ENCODE measurements at places on chromosomes 2 and 18.

- DNase-seq = no peak
These were observed 11.1 kb upstream of the MOCOS start for GRCh38 chr18:36176177-36176584.

DNA sequence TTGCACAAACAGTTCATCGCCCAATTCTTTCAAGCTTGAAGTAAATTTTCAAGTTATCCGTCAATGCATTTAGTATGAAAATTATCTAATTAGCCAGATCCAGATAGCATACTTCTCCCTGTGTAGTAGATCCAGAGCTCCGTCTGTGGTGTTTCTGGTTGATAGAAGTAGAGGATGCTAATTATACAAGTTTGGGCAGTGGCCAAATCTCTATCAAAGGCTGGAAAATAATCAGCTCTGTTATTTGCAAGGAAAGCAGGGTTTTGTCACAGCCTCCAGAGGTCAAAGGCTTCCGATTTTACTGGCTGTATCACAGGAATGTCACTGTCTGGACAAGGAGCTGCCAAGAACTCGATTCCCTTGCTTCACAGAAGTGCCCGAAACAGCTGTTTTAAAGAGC lies 28.6 kb downstream of the LRRC30 start:
- DNase-seq = no peak

GRCh38 chr2:228839421-228839876 lies 431.6 kb downstream of the PID1 start:
- no peak for DNase-seq

GRCh38 chr2:127407091-127407490 lies 11.1 kb upstream of the PROC start:
- no peak for DNase-seq

DNA sequence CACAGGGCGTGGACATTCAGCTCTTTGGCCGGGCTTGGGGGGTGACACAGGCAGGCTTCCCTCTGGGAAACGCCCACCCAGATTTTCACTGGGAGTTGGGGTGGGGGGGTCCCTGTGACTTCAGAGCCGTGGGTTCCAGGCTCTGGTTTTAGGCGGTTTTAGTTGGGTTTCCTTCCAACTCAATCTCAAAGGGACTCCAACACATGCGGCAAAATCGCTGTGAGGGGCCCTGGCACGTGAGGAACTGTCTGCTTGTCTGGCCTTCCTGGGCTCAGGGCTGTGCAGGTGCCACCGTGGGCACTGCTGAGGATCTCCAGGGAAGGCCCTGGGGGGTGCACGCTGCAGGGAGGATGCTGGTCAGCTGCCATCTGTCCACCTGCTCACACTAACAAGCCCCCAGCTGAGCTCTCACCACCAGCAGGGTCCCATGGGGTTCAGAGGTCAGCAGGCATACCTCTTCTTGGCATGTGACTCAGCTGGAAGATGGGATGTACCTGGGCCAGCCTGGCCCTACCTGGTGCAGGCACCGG lies 11.7 kb downstream of the HS6ST1 start:
- DNase-seq = no peak

GRCh38 chr18:3924455-3924854 lies 474.5 kb downstream of the TGIF1 start:
- DNase-seq = no peak

DNA sequence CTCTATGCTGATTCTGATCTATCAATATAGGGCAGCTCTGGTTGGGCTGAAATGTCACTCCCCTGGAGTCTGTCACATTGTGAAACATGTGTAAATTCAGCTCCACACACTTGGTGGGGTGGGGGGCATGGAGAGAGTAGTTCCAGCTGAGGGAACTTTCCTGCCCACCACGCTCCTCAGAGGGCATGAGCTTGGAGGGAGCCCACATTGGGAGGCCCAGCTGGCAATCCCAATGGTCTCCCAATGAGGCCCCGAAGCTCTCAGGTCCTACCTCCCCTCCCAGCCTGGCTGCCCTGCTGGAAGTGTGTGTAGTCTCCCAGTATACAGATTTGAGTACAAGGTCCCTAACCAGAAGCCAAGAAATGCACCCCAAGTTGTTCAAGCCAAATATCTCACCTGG lies 31.5 kb downstream of the GYPC start:
- DNase-seq = no peak

DNA sequence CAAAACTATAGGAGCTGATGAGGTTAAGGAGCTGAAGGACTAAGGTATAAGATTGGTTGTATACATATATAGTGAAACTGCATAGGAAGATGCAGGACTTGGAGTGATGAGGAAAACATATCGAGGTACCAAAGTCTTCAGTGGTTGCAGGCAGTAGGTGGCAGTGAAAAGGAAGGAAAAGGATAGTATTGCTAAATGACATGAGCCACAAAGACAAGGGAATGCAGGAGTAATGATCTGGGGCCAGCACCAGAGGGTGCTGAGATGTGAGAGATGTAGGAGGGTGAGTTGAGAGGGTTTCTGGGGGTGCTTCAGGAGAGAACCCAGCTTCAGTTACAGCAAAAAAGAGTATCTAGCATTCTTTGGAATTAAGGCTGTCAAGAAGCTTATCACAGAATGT lies 172.2 kb upstream of the MYO3B start:
- DNase-seq = no peak

GRCh38 chr2:130963849-130964793 lies 127.4 kb downstream of the ARHGEF4 start:
- no peak for DNase-seq

GRCh38 chr2:190182071-190182524 lies 119.6 kb upstream of the MSTN start:
- no peak for DNase-seq

- DNase-seq = no peak
These were observed 37.8 kb upstream of the FZD5 start for GRCh38 chr2:207807516-207807915.

DNA sequence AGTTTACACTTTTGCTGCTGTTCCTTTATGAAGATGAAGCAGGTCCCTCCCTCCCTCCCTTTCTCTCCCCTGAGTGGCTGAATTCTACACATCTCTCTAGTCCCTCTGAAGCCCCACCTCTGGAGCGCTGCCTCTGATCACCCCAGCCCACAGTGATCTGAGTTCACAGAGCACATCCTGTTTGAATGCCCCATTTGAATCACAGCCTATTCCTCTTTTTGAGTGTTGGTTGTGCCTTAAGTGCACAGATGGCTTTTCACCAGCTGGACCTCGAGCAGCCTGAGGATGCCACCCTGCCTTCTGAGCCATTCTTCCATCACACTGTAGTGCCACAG lies 87.1 kb downstream of the ITGB1BP1 start:
- no peak for DNase-seq

GRCh38 chr2:79916285-79916684 lies 388.3 kb downstream of the LRRTM1 start:
- no peak for DNase-seq

DNA sequence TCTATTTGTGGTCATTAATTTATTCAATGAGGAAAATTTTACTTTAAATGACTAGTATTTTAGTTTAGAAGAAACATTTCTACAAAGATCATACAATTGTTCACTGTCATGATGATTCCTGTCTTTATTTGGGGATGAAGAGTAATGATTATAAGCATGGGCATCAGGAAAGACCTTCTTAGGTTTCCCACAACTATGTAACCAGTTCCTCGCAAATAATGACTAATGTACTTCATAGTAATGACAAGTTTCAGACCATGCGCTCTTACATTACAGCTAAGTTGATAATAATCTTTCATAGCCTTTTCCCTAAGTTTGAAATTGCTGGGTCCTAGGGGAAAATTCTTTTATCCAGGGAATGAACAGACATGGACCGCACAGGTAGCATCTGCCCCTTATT lies 90.5 kb downstream of the MYO5B start:
- no peak for DNase-seq

GRCh38 chr18:67652288-67652687 lies 135.8 kb upstream of the DSEL start:
- no peak for DNase-seq

DNA sequence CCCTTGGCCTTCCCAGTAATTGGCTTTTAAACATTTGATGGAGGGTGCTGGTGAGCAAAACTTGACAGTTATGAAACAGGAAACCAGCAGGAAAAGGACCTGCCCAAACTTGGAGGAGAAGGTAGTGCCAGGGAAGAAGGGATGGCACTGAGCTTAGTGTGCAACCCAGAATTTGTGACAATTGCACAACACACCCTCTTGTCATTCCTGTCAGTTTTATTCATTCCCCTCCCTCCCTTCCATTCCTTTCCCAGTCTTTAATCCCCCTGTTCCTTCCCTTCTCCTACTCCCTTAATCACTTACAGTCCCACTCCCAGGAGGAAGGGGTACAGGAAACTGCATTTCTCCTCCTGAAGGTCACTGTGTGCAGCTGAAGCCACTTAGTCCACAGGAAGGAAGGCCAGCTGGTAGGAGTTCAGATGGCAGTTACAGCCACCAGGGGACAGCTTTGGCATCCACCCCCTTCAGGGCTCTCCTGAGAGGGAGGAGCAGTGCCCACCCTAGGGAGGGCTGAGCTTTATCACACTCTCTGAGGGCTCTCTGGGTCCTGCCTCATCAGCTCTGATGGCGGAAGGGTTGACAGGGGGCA lies 24.0 kb upstream of the SIGLEC15 start:
- DNase-seq = no peak

DNA sequence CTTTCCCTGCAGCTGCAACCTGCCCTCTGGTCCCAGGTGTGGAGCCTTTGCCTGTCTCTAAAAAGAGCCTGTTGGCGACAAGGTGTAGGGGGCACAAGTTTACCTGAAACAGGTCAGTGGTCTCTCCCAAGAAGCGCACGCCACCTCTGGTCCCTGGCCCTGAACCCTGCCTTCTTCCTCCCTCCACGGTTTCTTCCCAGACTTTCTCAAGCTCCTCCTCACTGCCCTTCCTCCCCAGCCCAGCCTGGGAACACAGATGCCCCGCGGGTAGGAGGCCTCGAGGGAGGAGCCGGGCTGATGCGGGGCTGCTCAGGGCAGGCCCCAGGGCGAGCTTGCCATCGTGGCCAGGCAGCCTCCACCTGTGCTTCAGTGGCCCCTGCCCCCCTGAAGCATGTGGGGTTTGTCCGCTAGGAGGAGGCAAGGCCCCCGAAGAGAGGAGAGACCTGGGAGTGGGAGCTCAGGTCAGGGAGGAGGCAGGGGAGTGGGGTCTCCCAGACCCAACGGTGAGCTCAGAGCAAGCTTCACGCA lies 89.5 kb downstream of the SMAD7 start:
- DNase-seq = no peak

GRCh38 chr2:198664321-198664720 lies 793.4 kb downstream of the SATB2 start:
- DNase-seq = no peak

DNA sequence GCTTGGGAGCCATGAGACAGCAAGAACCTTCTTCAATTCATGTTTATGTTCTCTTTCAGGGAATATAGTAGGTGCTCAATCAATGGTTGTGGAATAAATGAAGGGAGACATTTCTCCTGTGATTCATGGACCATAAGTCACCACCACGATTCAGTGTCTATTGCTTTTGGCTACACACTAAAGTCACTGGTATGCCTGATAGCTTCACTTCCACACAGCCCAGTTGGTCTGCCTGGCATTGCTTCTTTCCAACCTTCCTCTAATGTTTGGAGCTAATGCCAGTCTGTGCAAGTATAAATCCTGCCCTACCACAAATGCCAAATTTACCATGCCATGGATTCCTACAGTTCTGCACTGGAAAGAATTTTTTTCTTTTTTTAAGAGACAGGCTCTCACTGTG lies 1.3 kb upstream of the CXCR1 start:
- no peak for DNase-seq

DNA sequence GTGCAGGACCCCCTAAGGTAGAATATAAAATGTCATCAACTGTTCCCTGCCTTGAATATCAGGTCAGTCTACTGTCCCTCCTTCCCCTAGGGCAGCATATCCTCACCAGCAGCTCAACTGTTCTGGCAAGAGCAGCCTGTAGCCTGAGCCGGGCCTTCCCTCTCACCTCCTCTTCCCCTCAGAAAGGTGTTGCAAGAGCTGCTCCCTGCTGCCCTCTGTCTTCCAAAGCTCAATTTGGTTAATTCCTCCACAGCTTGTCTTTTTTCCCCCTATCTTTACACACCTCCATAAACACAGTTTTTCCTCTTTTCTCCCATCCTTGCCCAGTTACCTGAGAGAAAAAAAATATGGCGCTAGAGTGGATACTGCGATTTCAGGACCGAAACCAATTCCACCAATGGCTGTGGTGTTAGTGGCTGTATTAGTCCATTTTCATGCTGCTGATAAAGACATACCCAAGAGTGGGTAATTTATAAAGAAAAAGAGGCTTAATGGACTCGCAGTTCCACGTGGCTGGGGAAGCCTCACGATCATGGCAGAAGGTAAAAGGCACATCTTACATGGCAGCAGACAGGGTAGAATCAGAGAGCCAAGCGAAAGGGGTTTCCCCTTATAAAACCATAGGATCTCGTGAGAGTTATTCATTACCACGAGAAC lies 184.7 kb downstream of the MREG start:
- DNase-seq = no peak

DNA sequence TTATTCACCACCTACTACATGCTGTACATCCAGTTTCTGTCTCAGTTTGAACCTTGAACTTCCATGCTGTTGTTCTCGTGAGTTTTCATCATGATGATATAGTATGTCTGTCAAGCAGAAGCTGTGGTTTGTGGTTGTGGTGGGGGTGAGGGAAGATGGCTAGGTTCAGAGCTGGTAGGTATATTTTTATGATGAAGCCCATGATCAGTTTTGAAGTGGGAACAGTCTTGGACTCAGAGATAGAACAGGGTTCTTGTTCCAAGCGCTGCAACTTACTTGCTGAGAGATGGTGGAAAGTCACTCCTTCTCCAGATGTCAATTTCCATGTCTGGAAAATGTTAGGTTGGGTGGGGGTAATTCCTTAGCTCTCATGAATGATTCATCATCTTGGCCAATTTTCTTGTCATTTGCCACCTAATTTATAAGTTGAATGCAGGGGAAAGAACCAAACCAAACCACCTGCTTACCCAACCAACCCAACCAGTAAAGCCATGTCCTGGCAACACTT lies 21.6 kb downstream of the PMAIP1 start:
- no peak for DNase-seq

- no peak for DNase-seq
These were observed 23.9 kb upstream of the CEP68 start for GRCh38 chr2:65032019-65032975.

DNA sequence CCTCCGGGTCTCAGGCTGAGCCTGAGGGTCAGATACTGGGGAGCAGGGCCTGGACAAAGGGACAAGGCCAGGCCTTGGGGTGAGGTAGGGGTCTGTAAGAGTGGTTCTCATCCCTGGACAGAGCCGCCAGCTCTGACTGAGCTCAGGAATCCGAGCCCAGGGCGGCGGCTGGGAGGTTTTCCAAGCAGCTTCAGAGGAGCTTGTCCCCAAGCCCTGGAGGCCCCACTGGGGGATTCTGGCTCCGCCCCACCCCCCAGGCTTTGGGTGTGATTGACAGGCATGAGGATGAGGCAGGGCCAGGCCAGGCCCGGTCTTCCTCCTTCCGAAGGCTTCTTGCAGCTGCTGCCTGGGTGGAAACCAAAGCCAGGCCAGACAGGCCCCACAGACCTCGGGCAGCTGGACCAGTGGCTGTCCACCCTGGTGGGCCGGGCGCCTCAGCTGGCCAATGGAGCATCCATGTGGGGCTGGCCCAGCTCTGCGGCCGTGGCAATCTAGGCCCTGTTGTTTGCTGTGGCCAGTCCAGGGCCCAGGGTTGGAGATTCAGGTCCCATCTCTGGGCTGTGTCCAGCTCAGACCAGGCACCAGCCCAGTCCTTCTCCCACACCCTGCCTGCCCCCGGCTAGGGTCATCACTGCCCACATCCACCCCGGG lies 23.1 kb upstream of the GPC1 start:
- DNase-seq = no peak

- DNase-seq = no peak
These were observed 726.3 kb downstream of the TSN start for GRCh38 chr2:122481717-122482116.

- DNase-seq = no peak
These were observed 78.6 kb downstream of the FAM228A start for GRCh38 chr2:24253303-24253919.

- DNase-seq = no peak
These were observed 112.1 kb upstream of the LRATD1 start for GRCh38 chr2:14520385-14520945.
